Mesothelial cell of epicardium (in vitro differentiated cells): ENCODE measurements at places on chromosomes 5 and 9. TPM values are rescaled to one million over a fixed set of nuclear protein-coding genes. Genes with fewer than 3 reads are reported as not detected.

AMBP gene
- 0.16 to 0.22 TPM in 2 of 3 replicates, not detected in the other for total RNA-seq

MELK gene
- total RNA-seq = 14.8 to 15.4 TPM (median 15.0 TPM) in 3 replicates

CDX1 gene
- total RNA-seq = 0.51 to 1.1 TPM (median 0.68 TPM) in 3 replicates

PPP6C gene
- 26.3 to 32.1 TPM (median 27.5 TPM) in 3 replicates for total RNA-seq

DNA sequence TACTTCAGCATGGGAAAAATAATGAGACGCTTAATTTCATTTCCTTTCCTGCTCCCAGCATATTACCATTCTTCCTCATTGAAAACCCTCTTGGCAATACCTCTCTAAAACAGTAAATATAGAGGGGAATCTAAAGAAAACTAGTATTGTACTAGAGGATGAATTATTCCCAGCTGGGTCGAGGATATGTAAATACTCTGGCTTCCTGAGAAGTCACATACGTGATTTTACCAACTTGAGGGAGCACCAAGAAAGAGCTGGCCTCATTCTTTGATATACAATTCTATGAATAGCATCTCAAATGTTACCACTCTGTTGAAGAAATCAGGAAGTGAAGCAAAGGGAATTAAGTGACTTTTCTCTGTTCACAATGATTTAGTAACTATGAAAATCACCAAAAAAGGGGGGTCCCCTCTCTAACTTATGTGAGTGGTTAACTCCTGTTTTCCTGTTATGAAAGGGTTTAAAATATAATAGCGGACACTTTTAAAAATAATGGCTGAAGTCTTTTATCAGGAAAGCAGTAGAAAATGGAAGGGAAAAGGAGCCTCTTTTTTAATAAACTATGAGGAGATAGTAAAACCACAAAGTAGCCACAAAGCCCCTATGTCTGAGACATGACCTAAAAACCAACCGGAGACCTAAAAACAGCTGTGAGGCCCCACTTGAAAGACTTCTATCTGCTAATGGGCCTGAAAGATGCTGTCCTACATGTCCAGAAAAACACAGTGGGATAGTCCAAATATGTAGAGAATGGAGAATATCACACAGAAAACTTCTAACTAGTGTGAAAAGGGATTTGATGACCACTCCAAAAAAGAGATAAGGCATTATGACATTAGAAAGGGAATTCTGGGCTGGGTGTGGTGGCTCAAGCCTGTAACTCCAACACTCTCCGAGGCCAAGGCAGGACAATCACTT is 42.6 kb downstream of the LPAR1 start:
- no peak for DNase-seq

DNA sequence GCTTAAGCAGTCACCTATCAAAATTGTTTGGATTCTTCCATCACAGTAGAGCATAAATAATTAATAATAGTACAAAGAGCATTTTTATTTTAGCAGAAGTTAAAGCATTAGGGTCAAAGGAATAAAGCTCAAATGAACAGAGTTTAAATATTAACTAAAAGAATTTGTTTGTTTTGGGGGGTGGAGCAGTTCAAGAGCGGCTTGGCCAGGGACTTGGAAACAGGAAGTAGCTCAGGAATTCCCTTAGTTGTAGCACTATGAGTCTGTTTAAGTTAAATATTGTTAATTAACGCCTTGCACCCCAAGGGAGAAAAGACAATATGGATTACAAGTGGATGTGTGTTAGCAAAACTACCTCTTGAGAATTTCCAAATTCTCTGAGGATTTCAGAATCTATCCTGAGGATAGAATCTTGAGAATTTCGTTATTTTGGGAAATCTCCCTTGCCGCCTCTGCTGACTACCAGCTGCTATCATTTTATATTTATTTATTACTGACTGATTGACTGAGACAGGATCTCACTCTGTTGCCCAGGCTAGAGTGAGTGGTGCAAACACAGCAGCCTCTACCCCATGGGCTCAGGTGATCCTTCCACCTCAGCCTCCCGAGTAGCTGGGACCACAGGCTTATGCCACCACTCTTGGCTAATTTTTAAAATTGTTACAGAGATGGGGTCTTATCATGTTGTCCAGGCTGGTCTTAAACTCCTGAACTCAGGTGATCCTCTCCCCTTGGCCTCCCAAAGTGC is 96.7 kb upstream of the CHD1 start:
- DNase-seq = no peak

- no peak for DNase-seq
These were observed 115.1 kb upstream of the SHB start for GRCh38 chr9:38183994-38184568.

DNA sequence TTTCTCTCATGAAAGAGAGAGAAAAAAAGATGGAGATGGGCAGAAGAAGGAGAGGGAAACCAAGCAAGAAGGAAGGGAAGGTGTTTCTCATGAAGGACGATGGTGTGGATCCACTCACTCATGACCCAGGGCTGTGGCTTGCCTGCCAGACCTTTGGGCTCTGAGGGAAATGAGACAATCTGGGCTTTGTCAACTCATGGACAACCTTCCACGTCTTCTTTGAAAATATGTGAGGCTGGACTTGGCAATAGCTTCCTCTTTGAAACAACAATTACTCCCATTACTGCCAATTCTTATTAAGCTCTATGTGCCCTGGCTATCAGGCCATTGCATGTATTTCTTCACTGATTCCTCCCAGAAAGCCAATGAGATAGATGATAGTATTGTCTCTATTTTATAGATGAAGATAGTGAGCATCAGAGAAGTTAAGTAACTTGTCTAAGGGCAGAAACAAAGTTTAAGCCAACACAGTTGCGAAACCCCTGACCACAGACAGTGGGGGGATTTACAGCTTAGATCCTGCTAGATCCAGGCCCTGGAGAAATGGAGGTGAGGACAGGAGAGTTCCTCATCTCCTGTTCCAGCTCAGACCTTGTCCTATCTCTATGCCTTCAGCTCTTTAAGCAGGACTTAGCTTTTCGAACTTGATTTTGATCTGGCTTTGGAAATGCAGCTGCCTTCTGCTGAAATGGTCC is 132.4 kb downstream of the GCNT1 start:
- DNase-seq = no peak

DNA sequence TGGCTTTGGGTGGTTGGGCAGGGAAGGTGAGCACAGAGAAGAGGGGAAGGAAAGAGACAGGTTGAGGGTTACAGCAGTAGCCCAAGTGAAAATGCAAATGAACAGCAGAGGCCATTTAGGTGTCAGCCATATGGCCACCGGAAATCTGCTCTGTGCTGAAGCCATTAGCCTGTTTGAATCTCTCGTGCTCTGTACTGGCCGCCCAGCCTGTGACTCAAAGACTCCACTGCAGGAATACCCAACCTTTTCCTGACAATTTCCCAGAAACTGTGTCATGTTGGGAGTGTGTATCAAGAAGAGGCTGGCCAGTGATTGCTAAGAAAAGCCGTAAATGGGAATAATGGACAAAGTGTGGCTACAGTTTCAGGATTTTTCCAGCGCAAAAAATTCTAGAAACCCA is 35.9 kb upstream of the RAI14 start:
- DNase-seq = no peak

- DNase-seq = no peak
These were observed 44.0 kb upstream of the GLRX start for GRCh38 chr5:95866435-95867040.

DNA sequence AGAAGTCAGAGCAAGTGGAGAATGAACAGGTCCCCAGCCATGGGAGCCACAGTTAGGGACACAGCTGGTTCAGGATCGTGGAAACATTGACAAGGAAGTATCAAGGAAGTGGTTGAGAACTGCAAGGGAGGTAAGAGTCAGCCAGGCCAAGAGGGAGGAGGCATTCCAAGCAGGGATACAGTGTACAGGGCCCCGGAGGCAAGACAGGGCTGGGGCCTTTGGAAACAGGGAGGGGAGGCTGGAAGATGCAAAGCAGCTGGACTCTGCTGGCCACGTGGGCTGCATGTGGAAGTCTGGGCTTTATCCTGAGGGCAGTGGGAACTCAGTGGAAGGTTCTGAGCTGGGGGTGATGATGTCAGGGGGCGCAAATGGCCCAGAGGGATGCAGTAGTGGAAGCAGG is 14.2 kb downstream of the CCDC180 start:
- no peak for DNase-seq

GRCh38 chr9:117178596-117179375 is 236.1 kb downstream of the ASTN2 start:
- no peak for DNase-seq

- DNase-seq = no peak
These were observed 47.5 kb downstream of the MRPL36 start for GRCh38 chr5:1751864-1752822.
